GM12878 (cell line): ENCODE measurements at places on chromosomes 11 and 22. TPM values are rescaled to one million over a fixed set of nuclear protein-coding genes. Genes with fewer than 3 reads are reported as not detected.

Gene OR5B21
- not detected in 2 replicates for total RNA-seq

Gene OPCML
- total RNA-seq = not detected in 2 replicates

Gene OR2D2
- total RNA-seq = not detected in 2 replicates

Gene GLB1L2
- total RNA-seq = 0.37 and 0.85 TPM in 2 replicates

Gene PHF21B
- total RNA-seq = 0.08 TPM in 1 of 2 replicates, not detected in the other
